ENCODE measurements at places on chromosomes 1 and 21.

GRCh38 chr1:241219449-241219848 is 137.6 kb downstream of the RGS7 start:
- no peak for DNase-seq

- DNase-seq: no peak
Observed at GRCh38 chr21:34011660-34012059, 61.7 kb upstream of the MRPS6 start.

DNA sequence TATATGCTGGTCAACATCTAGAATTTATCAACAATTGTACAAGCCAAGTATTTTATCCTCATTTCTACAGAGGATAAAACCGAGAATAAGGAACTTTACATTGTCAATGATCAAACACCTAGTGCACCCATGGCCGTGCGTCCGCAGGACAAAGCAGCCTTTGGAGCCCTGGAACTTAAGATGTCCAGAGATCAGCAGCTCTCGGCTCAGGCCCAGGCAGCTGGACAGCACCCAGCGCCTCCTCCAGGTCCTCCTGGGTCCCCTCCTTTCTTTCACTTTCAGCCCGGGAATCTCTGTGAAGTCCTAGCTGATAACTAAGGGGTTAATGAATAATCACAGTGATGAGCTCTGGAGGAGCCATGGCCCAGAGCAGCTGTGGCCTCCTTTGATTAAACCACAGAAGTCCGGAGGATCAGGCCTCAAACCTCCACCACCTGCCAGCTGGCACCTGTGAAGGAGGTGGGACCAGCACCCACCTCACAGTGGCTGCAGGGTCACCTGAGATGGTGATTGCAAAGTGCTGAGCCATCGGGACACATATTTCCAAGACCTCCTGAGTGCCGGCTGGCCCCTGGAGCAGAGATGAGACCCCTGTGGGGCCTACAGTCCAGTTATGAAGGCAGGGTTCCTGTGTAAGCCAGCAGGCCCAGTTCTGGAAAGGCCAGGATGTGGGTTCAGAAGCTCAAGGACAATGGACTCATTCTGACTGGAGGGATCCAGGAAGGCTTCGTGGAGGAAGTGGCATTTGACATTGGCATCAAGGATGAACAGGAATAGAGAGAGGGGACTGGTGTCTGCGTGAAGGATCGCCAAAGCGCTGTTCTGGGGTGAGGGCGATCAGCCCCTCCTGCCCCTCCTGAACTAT is 11.6 kb upstream of the SAMD11 start:
- DNase-seq: no peak

GRCh38 chr1:245971711-245972085 is 535.4 kb downstream of the SMYD3 start:
- DNase-seq: no peak

- no peak for DNase-seq
Observed at GRCh38 chr1:234222561-234223280, 150.5 kb upstream of the COA6 start.

DNA sequence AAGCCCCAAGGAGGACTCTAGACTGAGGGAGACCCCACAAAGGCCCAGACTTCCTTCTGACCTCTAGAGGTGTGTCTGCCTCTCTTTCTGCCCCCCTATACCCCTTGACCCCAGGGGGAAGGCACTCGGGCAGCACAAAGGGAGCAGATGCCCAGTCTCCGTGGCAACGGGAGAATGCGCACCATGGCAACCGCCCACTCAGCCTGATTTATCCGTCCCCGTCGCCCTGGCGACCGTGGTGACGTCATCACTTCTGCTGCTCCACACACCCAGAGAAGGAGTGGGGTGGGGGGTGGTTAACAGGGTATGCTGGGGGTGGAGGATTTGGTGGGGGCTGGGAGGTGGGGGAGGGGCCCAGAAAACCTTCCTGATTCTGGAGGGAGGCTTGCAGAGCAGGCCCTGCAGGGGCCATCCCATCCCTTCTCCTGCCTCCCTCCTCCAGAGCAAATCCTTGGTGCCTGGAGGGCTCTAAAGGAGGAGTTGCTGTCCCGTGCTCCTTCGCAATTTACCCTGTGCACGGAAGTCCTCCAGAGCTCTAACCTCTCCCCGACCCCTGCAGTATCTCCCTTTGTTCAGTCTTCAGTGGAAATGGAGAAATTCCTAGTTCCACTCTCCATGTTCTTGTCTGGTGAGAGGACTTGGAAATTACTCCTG is 6.3 kb downstream of the CELF3 start:
- no peak for DNase-seq

DNA sequence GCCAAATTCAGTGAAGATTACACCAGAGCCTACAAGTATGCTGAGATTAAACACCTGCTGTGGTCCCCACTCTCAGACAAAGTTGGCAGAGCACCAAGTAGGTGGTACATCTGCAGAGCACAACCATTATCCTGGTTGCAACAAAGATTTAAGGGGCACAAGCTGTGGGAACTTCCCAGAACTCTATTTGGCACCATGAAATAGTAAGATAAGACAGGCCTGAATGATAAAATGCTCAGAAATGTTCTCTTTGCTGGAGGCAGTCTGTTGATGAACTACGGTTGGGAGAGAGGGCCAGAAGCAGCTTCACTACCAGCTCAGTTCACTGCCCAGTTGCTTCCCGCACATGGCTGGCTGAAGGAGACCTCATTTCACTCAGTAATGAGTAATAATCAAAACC is 19.9 kb downstream of the RPL5 start:
- no peak for DNase-seq

- DNase-seq: no peak
Observed at GRCh38 chr1:171286032-171286705, 27.8 kb upstream of the FMO4 start.

- DNase-seq: no peak
Observed at GRCh38 chr1:38891753-38892152, 10.4 kb upstream of the GJA9 start.

DNA sequence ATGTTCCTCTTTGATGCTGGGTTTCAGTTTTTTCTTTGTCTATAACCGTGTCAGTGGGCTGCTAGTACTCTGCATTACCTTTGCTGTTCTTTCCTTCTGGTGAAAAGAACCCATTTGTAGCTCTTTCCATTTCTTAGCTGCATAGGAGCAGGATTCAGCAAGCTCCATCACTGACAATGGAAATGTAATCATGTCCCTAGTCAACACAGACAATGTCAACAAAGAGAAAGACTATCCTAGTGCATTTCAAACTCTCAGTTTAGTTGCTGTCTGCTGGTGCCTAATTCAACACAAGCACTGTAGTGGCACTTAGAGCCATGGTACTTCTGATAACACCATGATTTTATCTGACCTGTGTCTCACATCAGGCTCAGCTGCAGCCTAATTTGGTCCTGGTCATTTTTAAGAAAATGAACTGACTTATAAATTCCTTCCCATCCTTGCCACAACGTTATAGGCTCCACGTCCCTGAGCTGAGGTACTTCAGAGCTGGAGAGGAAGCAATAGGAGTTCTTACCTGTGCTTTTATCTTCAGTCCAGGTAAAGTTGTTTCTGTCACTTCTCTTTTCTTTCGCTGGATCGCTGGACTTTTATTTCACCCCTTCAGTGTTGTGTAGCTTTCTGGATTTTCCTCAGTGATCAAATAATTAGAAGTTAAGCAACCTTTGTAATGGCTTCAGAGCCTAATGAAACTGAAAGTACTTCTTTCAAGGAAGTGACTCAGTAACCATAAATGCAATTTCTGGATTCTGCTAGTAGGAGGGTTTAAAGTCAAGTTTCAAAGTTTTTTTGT is at the start of gene GBP3:
Gene GBP3 (minus strand): TSS at position 700 of the 793 bp plus-strand sequence. CDS start 2,145 bp downstream, outside the sequence.
- DNase-seq: no peak

DNA sequence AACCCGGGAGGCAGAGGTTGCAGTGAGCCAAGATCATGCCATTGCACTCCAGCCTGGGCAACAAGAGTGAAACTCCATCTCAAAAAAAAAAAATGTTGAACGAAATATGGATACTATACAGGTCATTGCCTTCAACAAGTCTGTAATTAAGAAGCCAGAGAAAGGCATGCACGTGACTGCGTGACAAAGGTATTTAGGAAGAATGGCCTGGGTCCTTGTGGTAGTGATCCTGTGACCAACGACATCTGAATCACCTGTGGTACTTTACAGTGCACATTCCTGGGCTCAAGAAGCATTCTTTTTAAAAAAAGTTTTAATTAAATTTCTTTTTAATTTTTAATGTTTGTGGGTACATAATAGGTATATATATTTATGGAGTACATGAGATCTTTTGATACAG is 115.0 kb downstream of the GREM2 start:
- DNase-seq: no peak

DNA sequence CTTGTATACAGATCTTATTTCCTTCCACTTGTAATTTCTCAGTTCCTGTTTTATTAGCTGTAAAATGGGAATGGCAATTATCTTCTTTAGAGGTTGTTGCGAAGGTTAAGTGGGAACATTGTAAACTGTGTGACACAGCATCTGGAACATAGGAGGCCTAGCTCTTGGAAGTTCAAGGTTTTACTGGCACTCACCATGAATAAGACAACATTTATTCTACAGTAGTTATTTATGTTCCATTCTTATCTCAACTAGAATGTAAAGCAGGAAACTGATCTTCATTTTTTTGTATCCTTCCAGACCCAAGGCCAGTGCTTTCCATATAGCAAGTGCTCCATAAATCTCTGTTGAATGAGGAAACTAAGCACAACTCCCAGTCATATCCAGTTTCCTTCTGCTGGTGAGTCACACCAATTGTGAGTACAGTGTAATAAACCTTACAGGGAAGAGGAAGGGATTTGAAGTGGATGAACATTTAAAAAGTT is 1.4 kb downstream of the BCL10 start:
- no peak for DNase-seq

DNA sequence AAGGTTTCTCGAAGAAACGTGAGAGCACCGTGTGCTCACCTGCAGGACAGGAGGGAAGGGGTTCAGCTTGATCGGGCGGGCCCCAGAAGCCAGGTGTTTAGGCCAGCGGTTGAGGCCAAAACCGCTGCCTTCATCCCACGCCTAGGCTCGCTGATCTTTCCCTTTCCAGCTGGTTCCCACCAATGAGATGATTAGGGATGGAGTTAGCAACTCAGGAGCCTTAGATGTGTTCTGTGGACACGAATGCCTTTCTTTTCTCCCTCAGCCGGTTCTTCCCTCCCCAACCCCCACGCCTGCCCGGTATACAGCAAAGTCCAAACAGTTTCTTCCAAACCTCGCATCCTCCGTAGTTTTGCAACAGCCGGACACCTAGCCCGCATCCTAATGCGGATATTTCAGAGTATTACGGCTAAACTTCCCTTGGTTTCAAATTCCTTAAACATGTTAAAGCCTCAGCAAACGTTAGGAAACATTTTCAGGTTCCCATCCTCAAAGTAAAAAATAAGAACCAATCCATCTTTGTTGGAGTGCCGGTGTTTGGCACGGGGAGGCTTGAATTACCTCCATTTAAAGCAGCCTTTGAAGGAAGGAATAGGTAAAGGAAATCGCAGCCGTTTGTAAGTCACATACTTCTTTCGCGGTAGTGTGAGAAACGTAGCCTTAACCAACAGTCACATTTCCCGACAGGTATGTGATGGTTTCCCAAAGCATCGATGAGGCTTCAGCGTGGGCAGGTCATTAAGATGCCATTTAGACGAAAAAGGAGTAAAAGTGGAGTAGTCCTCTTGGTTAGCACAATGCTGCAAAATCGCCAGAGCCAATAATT is 1.1 kb downstream of the LRRC8C start:
- no peak for DNase-seq

DNA sequence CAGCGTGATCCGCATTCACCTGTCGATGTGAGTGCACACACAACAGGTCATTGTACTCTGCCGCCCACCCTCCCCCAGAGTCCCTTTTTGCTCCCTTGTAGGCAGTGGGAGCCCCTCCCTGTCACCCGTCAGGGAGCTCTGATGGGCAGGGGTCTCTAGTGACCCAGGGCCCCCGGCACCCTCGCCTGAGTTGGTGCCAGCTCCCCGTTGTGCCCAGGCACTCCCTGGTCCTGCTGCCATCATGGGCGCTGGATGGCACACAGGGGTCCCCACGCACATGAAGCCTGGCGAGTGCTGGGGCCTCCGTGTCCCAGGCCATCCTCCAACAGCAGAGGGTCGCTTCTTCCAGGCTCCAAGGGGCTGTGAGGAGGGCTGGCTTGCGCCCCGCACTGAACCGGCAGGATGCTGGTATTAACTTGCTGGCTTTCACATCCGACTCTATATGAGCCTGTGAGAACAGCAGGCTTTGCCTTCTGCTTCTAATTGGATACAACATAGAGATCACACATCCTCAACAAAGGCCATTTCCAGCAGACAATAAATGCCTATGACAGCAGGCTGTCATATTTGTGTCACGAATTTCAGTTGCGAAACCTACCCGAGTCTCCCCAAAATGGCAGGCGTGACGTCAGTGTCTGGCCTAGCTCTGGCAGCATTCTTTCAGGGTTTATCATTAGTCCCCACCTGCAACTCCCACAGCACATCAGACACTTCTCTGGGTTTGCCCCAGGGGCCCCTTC is 35.4 kb downstream of the KIAA1614 start:
- DNase-seq: no peak

DNA sequence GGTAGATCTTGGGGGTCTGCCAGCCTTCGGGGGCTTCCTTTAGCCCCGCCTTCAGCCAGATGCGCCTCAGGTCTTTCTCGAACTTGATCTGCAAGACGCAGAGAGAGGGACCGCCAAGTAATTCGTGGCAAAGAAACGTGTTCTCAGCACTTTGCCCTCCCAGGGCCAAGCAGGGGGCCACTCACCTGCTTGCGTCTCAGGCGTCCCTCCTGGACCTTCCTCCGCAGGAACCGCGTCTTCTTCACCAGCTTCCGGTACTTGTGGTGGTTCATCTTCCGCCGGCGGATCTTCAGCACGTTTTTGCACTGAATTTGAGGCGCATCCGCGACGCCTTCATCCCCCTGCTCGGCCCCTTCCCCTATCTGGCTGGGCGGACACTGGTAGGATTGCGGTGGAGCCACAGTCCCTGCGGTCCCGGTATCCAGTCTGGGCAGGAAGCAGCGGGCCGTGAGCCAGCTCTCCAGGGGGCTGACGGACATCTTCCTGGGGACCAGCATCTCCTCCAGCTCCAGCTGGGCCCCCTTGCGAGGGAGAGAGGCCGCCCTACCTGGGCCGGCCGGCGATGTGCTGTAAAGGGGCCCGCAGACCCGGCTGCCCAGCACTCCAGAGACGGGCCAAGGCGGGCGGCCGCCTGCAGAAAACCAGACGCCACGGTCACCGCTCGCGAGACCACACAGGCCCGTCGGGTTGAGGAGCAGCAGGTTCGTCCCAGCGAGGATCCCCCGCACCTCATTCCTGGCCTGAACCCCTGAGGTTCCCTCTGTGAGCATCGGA is 1.0 kb downstream of the AURKAIP1 start:
- no peak for DNase-seq

GRCh38 chr1:56991576-56991975 is 25.8 kb upstream of the C8B start:
- no peak for DNase-seq

DNA sequence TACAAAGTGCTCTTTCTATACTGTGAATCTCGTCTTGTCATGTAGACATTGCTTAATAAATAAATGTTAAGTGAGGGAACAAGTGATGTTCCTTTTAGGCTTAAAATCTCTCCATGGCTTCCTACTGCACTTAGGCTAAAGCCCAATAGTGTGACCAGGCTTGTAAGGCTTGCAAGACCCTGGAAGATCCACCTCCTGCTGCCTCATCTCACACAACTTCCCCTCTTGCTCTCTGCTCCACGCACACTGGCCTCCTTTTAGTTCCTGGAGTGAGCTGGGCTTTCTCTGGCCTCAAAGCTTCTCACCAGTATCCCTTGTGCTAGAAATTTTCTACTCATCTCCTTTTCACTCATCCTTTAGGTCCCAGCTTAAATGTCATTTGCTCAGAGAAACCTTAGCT is 41.5 kb upstream of the DIPK1A start:
- DNase-seq: no peak
